ENCODE measurements at places on chromosomes 6 and 20. TPM values are rescaled to one million over a fixed set of nuclear protein-coding genes. Genes with fewer than 3 reads are reported as not detected.

Gene OVOL2
- total RNA-seq, result not detected

Gene MAFB
- 3.0 TPM for total RNA-seq

GRCh38 chr6:157669747-157670216 lies 153.3 kb upstream of the SNX9 start:
- no peak for DNase-seq

Gene PTPN1
- total RNA-seq, result 32.4 TPM

DNA sequence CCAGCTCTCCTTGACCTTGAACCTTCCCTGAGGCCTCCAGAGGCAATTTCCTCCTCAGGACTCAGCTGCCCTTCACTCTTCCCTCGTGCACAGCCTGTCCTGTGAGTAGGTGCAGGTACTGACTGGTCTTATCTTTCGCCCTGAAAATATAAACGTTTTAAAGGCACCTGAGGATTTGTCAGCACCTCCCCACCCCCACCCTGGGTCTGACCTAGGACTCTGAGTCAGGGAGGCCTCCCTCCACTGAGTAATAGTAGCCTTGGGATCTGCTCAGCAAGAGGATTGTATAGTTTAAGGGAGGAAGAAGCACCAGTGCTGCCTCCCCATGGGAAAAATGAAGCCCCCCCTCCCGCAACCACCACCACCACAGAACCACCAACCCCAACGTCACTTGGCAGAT lies 54.6 kb downstream of the PPARD start:
- no peak for DNase-seq

Gene C20orf141
- not detected for total RNA-seq

DNA sequence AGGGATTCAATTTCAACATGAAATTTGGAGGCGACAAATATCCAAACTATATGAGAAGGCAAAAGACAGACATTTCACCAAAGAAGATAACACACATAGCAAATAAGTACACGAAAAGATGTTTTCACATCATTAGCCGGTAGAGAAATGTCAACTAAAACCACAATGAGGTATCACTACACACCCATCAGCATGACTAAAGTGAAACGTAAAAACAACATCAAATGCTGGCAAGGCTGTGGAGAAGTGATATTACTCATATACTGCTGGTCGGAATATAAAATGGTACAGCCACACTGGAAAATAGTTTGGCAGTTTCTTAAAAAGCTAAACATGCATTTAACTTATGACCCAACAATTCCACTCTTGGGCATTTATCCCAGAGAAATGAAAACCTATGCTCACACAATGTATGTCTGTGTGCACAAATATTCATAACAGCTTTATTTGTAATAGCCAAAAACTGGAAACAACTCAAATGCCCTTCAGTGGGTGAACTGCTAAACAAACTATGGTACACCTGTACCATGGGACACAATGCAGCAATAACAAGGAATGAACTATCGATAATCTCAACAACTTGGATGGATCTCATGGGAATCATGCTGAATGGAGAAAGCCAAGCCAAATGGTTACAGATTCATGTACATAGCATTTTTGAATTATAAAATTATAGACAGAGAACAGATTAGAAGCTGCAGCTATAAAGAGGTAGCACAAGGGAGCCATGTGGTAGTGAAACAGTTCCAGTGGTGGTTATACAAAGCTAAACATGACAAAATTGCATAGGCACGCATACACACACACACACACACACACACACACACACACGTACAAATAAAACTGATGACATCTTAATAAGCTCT lies 8.6 kb downstream of the ADAT2 start:
- no peak for DNase-seq

Gene SIGLEC1
- total RNA-seq, result not detected

Gene HLA-DRB1
- total RNA-seq, result not detected

DNA sequence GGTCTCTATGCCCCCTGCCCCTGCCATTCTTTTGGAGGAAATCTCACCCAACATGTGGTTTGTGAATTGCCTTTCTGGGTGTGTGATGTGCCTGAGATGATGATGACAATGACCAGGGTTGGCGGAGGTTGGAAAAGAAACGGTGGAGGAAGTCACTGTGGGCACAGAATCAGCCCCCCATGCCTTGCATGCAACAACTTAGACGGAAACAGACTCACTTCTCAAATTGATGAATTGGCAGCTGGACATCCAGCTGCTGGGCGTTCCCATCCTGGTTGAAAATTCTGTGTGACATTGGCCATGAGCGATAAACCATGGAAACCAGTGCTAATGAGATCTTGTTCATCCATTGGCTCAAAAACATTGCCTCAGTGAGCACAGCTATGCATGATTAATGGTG lies 95.8 kb upstream of the LY86 start:
- DNase-seq, result no peak

DNA sequence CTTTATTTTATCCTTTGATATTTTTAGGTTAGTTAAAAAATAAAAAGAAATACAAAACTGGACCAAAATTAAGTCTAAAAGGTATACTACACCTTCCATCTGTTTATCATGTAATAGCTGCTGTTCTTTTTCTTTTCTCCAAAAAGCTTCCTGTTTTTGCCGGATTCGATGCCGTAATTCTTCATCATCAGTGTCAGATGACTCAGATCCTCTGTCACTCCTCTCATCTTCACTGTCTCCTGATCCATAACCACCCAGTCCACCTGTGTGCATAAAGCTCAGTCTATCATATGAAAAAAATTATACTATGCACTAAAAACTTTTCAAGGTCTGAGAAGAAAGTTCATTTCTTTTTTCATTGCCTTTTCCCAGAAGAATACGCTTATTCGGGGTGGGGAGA lies 8.5 kb upstream of the COQ3 start:
- no peak for DNase-seq

GRCh38 chr20:15627501-15627903 lies 945.7 kb downstream of the KIF16B start:
- DNase-seq, result no peak

Gene CCN6
- total RNA-seq, result not detected

Gene POLR3F
- 8.1 TPM for total RNA-seq

DNA sequence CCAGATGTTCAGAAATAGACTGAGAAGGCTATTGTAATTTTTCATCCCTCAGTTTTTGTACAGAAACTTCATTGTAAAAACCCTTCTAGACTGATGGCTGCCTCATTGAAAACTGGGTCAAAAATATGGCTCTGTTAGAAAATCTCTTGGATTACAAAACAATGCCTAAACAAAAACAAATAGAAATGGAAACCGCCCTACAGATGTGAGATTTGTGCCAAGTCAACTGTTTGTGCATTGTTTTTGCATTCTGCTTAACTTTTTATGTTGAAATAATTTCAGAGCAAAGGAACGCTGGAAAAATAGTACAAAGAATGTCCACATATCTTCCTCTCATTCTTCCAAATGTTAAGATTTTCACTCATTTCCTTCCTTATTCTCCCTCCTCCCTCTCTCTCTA lies 425.1 kb downstream of the FOXA2 start:
- no peak for DNase-seq

GRCh38 chr20:31543966-31544598 lies 29.8 kb downstream of the HM13 start:
- DNase-seq, result no peak

Data from chondrocyte (in vitro differentiated cells).